Activated naive CD4-positive, alpha-beta T cell treated with anti-CD3 and anti-CD28 coated beads, Interleukin-2, amount 50 U/mL, for 72 hours (primary cell): ENCODE measurements at places on chromosomes 7 and 10.

GRCh38 chr7:48042636-48043035 is 7.3 kb downstream of the C7orf57 start:
- DNase-seq: no peak

GRCh38 chr7:5636446-5636835 is 145.0 kb downstream of the RNF216 start:
- DNase-seq: no peak

DNA sequence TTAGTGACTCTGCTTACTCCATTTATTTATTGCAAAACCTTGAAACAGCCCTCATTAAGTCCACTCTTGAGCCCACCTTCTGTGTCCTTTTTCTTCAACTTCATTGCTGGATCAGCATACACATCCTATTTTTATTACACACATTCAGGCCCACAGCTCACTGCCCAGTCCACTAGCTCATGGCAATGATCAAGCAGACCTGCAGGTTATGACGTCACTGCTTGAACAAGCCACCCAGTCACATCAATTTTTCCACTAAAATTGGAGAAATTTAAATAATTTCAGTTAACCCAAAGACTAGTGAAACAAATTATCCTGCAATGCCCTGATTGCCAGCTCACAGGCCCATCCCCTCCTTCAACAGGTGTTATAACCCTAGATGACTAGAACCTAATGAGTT is 16.0 kb upstream of the STARD3NL start:
- DNase-seq: no peak

DNA sequence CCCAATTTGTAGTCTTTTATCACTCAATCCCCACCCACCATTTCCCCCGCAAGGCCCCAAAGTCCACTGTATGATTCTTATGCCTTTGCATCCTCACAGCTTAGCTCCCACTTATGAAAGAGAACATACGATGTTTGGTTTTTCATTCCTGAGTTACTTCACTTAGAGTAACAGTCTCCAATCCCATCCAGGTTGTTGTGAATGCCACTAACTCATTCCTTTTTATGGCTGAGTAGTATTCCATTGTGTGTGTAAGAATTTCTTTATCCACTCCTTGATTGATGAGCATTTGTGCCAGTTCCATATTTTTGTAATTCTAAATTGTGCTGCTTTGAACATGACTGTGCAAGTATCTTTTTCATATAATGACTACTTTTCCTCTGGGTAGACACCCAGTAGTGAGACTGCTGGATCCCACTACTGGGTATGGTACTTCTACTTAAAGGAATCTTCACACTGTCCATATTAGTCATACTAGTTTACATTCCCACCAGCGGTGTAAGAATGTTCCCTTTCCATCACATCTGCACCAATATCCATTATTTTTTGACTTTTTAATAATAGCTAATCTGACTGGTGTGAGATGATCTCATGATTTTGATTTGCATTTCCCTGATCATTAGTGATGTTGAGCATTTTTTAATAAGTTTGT is 152.6 kb downstream of the JMJD1C start:
- no peak for DNase-seq

DNA sequence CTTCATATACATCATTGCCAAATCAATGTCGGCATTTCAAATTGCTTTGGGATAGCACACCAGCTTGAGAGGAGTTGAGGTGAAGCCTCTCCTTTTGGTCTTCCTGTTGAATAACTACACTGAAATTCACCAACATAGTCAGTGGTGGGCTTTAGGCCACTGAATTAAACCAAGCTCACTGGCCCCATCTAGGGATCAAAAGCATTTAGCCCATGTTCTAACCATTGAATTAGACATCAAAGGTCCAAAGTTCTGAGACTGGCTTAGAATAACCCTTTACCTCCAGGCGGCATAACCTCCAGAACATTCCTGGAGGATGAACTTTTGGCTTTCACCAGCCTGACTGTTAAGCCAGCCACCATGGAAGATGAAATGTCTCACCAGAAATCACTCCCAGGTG is 54.6 kb downstream of the BPGM start:
- DNase-seq: no peak

DNA sequence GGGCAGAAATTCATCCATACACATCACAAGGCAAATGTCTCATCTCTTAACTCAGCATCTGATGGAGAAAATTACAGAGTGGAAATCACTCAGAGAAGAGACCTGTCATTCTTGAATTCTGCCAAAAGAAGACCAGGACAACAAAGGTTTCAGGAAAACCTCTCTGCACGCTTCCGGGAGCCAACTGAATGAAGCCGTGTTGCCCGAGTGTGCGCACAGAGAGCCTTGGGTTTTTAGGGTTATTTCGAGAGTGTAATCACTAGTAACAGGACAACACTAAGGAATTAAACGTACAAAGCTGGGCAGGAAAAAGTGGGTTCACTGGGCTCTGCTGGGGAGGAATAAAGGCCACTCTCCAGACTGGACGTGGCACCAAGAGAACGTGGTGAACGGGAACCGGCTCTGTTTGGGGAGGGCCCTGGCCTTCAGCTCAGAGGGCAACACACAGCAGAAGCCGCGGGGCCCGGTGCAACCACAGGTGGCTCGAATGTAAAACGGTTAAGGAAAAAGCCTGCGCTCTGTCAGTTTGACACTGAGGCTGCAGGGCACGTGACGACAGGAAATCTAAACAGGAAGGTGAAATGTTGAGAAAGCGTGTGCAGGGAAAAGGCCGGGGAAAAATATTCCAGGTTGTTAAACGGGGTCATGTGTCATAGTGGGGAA is 331.5 kb downstream of the DNAJB6 start:
- no peak for DNase-seq
